Activated T-helper 2 cell treated with anti-CD3 and anti-CD28 coated beads, Interferon-gamma antibody, Interleukin-2, Interleukin-4, amounts not matched to agents 10 μg/mL and 5 μg/mL and 100 μg/mL, durations not matched to agents 14 hours and 24 hours and 36 hours (primary cell): ENCODE measurements at places on chromosomes 11 and 22. TPM values are rescaled to one million over a fixed set of nuclear protein-coding genes. Genes with fewer than 3 reads are reported as not detected.

DNA sequence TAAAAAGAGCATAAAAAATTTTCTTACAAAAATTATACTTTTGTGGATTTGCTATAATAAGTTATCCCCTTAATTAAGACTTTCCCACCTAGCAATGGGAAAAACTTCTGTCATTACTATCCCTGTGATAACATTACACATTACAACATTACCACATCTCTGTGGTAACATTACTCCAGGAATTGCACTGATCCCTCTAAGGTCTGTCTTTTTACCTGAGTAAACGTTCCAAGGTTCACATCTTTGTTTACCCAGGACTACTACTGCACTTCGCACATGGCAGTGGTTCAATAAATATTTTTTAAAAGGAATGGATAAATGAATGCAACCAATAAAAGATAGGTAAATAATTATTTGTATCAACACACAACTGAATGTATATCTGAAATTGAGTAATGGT lies 92.4 kb upstream of the NOX4 start:
- no peak overlapping the region for H3K27ac ChIP-seq
- H3K4me3 ChIP-seq = no peak overlapping the region
- H3K4me1 ChIP-seq = no peaks in the 10 kb centered on the region
- no peaks in the 10 kb centered on the region for H3K36me3 ChIP-seq

The PRRG4 gene
- total RNA-seq = 1.1 and 1.3 TPM in 2 replicates

DNA sequence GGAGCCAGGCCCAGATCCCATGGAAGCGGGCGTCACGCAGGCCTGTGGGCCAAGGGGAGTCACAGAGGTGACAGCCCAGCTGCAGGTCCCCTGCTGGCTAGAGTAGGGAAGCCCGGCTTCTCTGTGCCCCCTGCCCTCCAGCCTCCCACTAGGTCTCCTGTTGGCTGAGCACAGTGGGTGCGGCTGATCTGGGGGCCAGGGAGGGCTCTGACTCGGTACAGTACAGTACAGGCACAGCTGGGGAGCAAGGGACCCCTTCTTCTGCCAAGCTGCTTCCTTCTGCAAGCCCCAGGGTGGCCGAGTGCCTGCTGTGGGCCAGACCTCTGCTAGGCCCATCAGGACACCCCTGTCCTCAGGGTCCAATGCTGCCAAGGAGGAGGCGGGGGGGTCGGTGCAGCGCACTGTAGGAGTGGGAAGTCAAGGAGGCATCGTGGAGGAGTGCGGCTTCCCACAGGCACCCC lies 10.1 kb downstream of the SUSD2 start:
- peaks cover 15% of the 10 kb centered on the region for H3K4me1 ChIP-seq
- no peaks in the 10 kb centered on the region for H3K27me3 ChIP-seq
- no peak overlapping the region for H3K27ac ChIP-seq
- no peak overlapping the region for H3K4me3 ChIP-seq

- peaks cover 2% of the 10 kb centered on the region for H3K27me3 ChIP-seq
- H3K4me1 ChIP-seq = peaks cover 9% of the 10 kb centered on the region
- no peak overlapping the region for H3K4me3 ChIP-seq
- no peak overlapping the region for H3K27ac ChIP-seq
- no peak for DNase-seq
Observed at GRCh38 chr11:45165806-45166603, 19.6 kb downstream of the PRDM11 start.

DNA sequence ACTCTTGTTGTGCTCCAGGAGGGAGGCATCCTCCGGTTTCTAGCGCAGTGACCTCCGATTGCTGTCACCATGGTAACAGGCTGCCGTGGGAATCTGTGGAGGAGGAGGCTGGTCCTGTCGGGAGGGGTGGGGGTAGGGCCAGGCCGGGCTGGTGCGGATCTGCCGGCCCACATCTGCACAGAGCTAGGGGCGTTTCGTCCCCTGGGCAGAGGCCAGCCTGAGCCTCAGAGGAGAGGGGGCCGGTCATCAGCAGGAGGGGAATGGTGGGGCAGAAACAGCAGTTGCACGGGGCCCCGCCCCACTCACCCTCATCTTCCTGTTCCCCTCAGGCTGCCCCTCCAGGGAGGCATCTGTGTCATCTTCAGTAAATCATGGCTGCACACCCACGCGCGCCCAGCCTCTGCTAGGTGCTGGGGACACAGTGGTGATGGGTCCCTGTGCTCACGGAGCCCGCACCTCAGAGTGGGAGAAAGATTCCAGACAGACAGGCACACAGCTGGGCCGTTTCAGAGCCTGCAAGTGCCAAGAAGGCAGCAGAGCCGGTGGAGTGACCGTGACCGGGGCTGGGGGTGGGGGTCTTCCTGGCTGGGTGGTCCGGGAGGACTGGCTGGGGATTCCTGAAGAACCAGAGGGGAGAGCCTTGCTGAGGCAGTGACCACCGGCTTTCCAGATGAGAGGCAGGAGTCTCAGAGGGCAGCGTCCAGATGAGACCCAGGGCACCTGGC lies 120.5 kb downstream of the CACNA1I start:
- H3K27me3 ChIP-seq = peaks cover 38% of the 10 kb centered on the region
- H3K27ac ChIP-seq = no peak overlapping the region
- H3K4me1 ChIP-seq = no peaks in the 10 kb centered on the region
- H3K36me3 ChIP-seq = no peaks in the 10 kb centered on the region

DNA sequence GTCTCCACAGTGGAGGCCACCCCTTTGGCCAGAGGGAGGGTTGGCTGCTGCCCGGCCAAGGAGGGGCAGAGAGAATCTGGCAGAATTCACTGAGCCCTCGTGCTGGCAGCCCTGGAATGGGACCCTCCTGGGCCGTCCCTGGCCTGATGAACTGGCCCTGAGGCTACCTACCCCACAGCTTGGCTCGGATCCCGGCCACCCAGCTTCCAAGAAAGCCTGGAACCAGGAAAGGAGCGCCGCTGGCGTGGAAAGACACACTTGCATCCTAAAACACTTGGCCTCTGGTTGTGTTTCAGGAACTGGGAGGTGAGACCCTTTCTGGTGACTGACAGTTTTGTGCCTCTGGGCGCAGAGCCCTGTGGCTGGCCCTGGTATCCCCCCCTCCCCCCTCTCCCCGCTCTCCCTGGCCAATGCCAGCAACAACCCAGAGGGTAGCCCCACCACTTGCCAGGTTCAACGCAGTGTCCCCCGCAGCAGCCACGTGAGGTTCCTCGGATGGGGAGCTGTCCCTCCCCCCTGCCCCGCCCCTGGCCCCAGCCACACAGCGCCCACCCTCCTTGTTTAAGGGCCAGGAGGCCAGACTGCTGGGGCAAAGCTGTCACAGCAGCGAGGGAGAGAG lies 693 bp downstream of the NFAM1 start:
- H3K4me3 ChIP-seq = no peak overlapping the region
- H3K36me3 ChIP-seq = no peaks in the 10 kb centered on the region
- H3K27ac ChIP-seq = no peak overlapping the region
- peaks cover 31% of the 10 kb centered on the region for H3K27me3 ChIP-seq
- no peak for DNase-seq

The SCGB1D1 gene
- total RNA-seq = not detected in 2 replicates

DNA sequence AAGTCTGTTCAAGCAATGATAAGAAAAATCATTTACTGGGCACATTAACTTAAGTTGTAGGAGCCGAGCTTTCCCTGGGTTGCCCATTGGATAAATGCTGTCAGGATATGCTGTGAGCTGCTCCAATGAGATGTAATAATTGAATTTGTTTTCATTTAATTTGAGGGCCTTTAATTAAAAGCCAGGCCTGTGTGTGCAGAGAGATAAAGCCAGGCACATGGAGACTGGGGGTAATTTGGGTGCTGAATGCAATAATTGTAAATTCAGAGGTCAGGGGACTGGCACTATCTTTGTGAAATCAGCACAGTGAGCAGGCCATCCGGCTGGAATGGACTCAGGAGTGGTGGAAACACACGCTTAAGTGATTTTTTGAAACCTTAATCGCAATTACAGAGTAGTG lies 125.8 kb downstream of the OPCML start:
- DNase-seq = no peak
- no peaks in the 10 kb centered on the region for H3K27me3 ChIP-seq
- no peaks in the 10 kb centered on the region for H3K4me1 ChIP-seq
- H3K27ac ChIP-seq = no peak overlapping the region
- H3K36me3 ChIP-seq = no peaks in the 10 kb centered on the region
- no peak overlapping the region for H3K4me3 ChIP-seq

DNA sequence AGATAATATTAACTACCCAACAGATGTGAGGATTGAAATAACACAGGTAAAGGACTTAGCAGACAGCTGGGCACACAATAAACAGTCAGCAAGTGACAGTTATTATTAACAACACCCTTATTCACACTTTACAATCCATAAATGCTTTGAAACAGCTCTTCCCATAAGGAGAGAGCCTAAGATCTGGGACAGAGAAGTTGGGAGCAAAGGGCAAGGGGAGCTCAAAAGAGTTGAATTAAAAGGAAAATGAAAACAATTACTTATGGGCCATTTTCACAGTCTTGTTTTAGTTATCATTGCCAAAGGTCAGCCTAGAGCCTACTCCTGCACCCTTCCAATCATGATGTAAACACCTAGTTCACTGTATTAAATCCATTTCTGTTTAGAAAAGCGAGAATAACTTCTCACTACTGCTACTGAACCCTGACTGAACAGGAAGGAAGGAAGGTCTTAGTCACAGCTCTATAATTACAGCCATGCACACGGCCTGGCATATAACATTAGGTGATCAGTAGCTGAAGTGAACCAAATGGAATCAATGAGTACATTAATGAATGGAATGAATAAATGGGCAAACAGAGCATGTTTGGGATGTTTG lies 111.3 kb downstream of the PLEKHA7 start:
- no peak for DNase-seq
- peak overlapping the region; percentile 31 for H3K4me3 ChIP-seq
- peak overlapping the region; percentile 99 for H3K27ac ChIP-seq
- peaks cover 41% of the 10 kb centered on the region for H3K36me3 ChIP-seq
- peaks cover 50% of the 10 kb centered on the region for H3K4me1 ChIP-seq

- no peak overlapping the region for H3K4me3 ChIP-seq
- no peak overlapping the region for H3K27ac ChIP-seq
- H3K4me1 ChIP-seq = no peaks in the 10 kb centered on the region
- H3K27me3 ChIP-seq = no peaks in the 10 kb centered on the region
Observed at GRCh38 chr11:133747409-133747808, 97.9 kb downstream of the SPATA19 start.

DNA sequence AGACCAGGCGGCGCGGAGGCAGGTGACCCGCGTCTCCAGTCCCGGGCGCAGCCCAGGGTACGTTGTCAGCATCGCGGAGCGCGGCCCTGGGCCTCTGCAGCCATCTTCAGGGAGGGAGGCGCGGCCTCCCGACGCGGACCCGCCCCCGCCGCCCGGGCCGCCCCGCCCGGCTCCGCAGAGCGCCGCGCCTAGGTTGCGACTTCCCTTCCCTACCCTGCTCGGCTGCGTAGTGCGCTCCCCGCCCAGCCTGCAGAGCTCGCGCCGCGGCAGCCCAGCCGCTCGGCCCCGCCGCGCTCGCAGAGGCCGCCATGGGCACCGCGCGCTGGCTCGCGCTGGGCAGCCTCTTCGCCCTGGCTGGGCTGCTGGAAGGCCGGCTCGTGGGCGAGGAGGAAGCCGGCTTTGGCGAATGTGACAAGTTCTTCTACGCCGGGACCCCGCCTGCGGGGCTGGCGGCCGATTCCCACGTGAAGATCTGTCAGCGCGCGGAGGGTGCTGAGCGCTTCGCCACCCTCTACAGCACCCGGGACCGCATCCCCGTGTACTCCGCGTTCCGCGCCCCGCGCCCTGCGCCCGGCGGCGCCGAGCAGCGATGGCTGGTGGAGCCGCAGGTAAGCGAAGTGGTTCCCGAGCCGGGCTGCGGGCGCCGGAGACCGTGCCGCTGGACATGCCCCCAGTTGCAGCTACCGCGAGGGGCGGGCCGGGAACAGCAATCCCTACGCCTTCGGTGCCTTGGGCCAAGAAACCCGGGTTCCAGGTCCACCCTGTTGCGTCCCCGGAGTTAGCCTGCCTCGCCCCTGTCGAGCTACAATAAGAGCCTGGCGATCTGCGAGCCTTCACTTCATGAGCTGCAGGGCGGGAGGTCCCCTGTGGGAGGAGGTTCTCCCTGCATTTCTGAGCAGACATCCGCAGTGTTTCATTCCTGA lies at the start of gene ENDOD1:
ENDOD1 (plus strand) TSS at position 227 of the 923 bp plus-strand sequence; CDS start at position 309, 82 bp downstream.
- peak within 1 kb of the TSS; percentile 88 for H3K4me3 ChIP-seq
- peak; percentile 85 for DNase-seq
- H3K27me3 ChIP-seq = no peaks in the 10 kb centered on the region
- H3K27ac ChIP-seq = peak within 1 kb of the TSS; percentile 95
- H3K4me1 ChIP-seq = peaks cover 66% of the 10 kb centered on the region

DNA sequence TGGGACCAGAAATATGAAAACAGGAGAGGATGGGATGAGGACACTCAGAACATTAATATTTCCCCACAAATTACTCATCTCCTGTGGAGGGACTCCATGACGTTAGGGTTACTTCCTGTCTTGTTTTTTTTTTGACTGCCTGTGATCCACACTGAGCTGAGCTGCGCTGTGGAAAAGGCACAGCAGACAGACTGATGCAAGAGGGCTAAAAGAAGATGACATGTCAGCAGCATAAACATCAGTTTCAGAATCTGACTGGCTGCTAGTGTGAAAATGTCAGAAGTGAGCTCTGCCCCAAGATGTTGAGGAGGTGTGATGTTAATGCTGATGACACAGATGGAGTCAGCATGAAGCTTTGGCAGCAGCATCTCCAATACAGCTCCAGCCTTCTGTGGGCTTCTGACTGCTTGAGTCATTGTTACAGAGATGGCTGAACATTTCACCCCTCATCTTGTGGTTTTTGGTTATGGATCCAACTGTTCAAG lies 286.8 kb downstream of the BLID start:
- no peaks in the 10 kb centered on the region for H3K4me1 ChIP-seq
- no peak for DNase-seq
- H3K27me3 ChIP-seq = no peaks in the 10 kb centered on the region
- H3K36me3 ChIP-seq = no peaks in the 10 kb centered on the region
- no peak overlapping the region for H3K27ac ChIP-seq

- H3K27me3 ChIP-seq = no peaks in the 10 kb centered on the region
- no peak overlapping the region for H3K27ac ChIP-seq
- no peak for DNase-seq
- no peak overlapping the region for H3K4me3 ChIP-seq
- no peaks in the 10 kb centered on the region for H3K4me1 ChIP-seq
Observed at GRCh38 chr11:41384329-41384728, 75.1 kb downstream of the LRRC4C start.

DNA sequence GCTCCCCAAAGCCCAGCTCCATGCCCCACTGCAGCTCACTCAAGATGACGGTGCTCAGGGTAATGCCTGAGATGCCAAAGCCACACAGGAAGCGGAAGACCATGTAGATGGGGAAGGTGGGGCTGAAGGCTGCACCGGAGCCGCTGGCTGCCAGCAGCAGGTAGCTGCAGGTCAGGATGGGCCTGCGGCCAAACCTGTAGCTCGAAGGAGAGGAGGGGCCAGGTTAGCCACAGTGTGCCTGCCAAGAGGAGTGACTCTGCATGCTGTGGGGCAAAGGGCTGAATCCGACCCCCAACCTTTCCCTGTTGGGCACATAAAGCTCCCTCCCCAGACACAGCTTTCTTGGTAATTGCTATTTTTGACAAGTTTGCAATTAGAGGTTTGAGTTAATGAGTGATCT lies 14.9 kb upstream of the SLC22A6 start:
- no peak for DNase-seq
- no peak overlapping the region for H3K27ac ChIP-seq
- no peaks in the 10 kb centered on the region for H3K4me1 ChIP-seq

The SCYL1 gene
- 94.4 and 95.8 TPM in 2 replicates for total RNA-seq

The TYR gene
- total RNA-seq = not detected in 2 replicates

GRCh38 chr11:130043575-130043974 lies 26.1 kb upstream of the APLP2 start:
- no peaks in the 10 kb centered on the region for H3K36me3 ChIP-seq
- no peak overlapping the region for H3K4me3 ChIP-seq
- no peaks in the 10 kb centered on the region for H3K4me1 ChIP-seq
- no peak overlapping the region for H3K27ac ChIP-seq
- H3K27me3 ChIP-seq = peaks cover 5% of the 10 kb centered on the region
- no peak for DNase-seq
